Heart right ventricle (tissue), 16 donors: ENCODE measurements at places on chromosomes 16 and 17. TPM values are rescaled to one million over a fixed set of nuclear protein-coding genes. Genes with fewer than 3 reads are reported as not detected.

CRYBA1 gene
- total RNA-seq: not detected

KRTAP4-3 gene
- total RNA-seq: not detected

CDH15 gene
- not detected for total RNA-seq

PIPOX gene
- total RNA-seq: 1.2 TPM

ABI3 gene
- 9.2 TPM for total RNA-seq

KIF1C gene
- total RNA-seq: 645 TPM

DNA sequence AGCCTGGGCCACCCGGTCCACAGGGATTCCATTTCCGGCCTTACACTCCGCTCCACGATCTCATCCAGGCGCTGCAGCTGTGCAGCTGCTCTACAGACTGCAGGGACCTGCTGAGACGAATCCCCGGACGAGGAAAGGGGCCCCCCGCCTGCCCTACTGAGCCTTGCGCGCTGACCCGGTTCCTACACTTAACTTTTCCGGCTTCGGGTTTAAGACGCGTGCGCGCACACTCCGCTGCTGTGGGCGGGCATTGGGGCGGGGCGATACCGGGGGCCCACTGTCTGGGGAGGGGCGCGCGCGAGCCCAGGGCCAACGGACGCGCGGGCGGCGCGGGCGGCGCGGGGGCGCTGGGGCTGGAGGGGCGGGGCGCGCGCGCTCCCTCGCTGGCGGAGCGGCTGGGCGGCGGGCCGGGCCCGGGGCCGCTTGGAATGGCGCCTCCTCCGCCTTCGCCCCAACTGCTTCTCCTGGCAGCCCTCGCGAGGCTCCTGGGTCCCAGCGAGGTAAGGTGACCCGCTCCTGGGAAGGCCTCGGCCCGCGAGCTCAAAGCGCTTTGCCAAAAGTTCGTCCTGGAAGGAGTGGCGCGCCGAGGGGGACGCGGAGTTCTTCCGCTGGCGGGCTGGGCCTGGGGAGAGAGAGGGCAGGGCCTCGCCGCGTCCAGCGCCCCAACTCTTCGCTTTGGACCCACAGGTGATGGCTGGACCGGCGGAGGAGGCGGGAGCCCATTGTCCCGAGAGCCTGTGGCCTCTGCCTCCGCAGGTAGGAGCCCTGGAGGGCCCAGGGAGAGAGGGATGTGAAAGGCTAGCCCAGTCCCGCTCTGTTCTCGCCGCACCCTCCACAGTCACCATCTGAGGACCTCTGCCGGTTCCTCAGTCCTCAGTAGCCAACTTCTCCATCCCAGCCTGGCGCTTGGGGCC, at the start of gene TP53I13:
TP53I13 (plus strand) TSS at position 371 of the 914 bp plus-strand sequence; CDS start at position 429, 58 bp downstream.
- H3K27me3 ChIP-seq: no peaks in the 10 kb centered on the region
- peak within 1 kb of the TSS; percentile 84 for H3K4me3 ChIP-seq
- peaks cover 15% of the 10 kb centered on the region for H3K36me3 ChIP-seq
- peak; percentile 87 for DNase-seq
- H3K27ac ChIP-seq: peak within 1 kb of the TSS; percentile 92

DNA sequence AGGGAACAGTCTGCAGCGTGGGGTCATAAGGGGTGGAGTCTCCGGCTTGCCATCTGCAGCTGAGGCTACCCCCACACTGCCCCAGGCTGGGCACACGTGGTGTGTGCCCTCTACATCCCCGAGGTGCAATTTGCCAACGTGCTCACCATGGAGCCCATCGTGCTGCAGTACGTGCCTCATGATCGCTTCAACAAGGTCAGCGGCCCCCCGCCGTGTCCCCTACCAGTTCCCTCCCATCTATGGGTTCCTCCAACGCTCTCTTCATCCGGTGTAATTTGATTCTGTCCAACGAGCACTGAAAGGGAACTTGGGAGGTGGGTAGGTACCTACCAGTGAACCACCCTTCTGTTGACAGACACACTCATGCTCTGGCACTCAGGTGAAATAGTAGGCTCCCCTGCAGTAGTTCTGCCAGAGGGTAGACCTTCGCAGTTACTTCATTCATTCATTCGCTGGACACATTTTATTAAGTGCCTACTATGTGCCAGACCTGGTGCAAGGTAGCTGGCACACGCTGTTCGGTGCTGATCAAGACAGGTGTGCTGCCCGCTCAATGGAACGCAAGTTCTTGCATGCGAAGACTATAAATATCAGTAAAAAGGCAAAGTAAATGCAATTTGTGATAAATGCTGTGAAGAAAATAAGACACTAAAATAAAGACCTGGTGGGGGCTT, 2.7 kb downstream of the MLLT6 start:
- H3K27ac ChIP-seq: no peak overlapping the region
- peaks cover 25% of the 10 kb centered on the region for H3K4me1 ChIP-seq
- DNase-seq: no peak
- H3K27me3 ChIP-seq: no peaks in the 10 kb centered on the region
- no peak overlapping the region for H3K4me3 ChIP-seq

- no peak overlapping the region for H3K4me3 ChIP-seq
- H3K27me3 ChIP-seq: no peaks in the 10 kb centered on the region
- H3K4me1 ChIP-seq: no peaks in the 10 kb centered on the region
- H3K36me3 ChIP-seq: no peaks in the 10 kb centered on the region
- DNase-seq: no peak
- H3K27ac ChIP-seq: no peak overlapping the region
These were observed 373.7 kb upstream of the SALL1 start for GRCh38 chr16:51524555-51525373.

GRCh38 chr17:60901806-60902205, 224.2 kb downstream of the BCAS3 start:
- no peak for DNase-seq
- H3K27me3 ChIP-seq: no peaks in the 10 kb centered on the region
- no peaks in the 10 kb centered on the region for H3K4me1 ChIP-seq
- H3K27ac ChIP-seq: no peak overlapping the region

GRCh38 chr16:50296807-50297206, 30.5 kb downstream of the ADCY7 start:
- no peak overlapping the region for H3K4me3 ChIP-seq
- H3K36me3 ChIP-seq: no peaks in the 10 kb centered on the region
- no peaks in the 10 kb centered on the region for H3K27me3 ChIP-seq
- no peak for DNase-seq

DNA sequence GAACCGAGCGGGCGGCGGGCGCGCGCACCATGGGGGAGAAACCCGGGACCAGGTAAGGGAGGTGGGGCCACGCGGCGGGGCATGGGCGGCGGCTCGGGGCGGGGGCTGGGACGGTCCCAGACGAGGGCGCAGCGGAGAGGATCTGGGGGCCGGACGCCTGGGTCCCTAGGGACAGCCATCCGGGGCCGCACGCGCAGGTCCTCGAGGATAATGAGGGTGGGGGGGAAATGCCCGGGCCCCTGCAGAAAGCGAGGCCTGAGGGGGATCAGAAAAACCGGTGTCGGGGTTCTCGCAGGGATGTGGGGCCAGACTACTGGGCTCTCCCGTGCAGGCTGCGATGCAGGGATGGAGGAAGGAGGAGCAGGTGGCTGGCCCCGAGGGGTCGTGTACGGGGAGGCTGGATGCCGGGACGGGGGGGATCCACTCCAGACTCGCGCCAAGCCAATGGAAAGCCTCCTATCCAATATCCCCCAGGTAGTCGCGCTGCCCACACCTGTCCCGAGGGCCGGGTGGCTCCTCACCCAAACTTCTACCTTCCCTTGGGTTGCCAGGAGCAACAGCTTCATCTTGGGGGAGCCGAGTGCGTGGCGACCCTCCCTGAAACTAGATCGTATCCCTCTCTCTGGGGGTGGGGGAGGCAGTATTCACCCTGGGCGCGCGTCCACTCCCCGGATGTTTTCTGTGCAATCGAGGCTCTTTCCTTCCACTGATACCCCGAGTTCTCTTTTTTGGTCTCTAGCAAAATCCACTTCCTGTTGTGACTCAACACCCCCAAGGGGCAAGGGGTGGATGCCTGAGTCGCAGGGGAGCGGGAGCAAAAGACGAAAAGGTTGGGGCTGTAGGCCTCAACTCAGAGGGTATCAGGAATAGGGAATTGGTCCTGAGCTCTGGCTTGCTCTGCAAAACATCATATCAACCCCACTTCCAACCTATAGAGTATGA, 532 bp downstream of the ARRB2 start:
- H3K4me1 ChIP-seq: peaks cover 11% of the 10 kb centered on the region
- no peaks in the 10 kb centered on the region for H3K27me3 ChIP-seq
- no peaks in the 10 kb centered on the region for H3K36me3 ChIP-seq
- peak overlapping the region; percentile 77 for H3K4me3 ChIP-seq

DNA sequence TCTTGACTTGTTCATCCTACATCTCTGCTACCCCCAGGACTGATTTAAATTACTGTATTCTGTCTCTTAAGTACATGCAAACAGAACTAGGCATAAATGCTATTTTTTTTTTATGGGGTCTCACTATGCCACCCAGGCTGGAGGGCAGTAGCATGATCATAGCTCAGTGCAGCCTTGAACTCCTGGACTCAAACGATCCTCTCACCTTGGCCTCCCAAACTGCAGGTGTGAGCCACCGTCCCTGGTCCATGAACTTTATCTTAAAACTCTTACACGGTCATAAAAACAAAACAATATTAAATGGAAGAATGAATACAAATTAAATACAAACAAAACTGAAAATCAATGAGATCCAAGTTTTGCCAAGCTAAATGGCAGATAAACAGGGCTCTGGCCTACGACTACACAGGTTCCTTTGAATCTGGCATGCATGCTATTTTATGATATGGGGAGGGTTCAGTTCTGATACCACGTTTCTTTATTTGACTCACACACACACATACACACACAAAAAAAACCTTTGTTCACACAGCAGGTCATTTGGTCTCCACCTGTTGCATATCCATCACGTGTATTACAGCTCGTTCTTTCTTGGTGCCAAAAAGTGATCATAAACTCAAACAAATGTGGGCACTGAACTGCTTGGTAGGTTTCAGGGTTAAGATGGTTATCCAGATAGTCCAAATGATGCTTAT, 1.1 kb upstream of the PKD1L3 start:
- H3K27ac ChIP-seq: no peak overlapping the region
- H3K4me3 ChIP-seq: no peak overlapping the region
- DNase-seq: no peak
- no peaks in the 10 kb centered on the region for H3K36me3 ChIP-seq
- H3K4me1 ChIP-seq: no peaks in the 10 kb centered on the region
- H3K27me3 ChIP-seq: peaks cover 4% of the 10 kb centered on the region

DNA sequence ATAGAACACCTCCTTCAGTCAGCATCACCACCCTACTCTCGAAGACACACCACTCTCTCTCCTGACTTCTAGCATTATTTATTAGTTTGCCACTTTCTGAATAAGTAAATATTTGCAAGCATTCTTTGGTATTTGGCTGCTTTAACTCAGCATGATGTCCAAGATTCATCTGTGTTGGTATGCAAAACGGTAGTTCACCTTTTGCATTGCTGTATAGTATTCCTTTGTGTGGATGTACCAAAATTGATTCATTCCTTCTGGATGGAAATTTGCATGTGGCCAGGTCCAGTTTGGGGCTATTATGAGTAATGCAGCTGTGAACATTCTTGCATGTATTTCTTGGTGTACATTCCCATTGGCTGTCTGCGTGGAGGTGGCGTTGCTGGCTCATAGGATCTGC, 32.9 kb downstream of the KNOP1 start:
- H3K36me3 ChIP-seq: peaks cover 68% of the 10 kb centered on the region
- H3K27me3 ChIP-seq: no peaks in the 10 kb centered on the region
- H3K4me1 ChIP-seq: no peaks in the 10 kb centered on the region
- H3K4me3 ChIP-seq: no peak overlapping the region

- H3K4me3 ChIP-seq: no peak overlapping the region
- H3K4me1 ChIP-seq: peaks cover 4% of the 10 kb centered on the region
- peak; percentile 44 for DNase-seq
- no peaks in the 10 kb centered on the region for H3K36me3 ChIP-seq
These were observed 27.2 kb upstream of the BEAN1 start for GRCh38 chr16:66399930-66400329.

DNA sequence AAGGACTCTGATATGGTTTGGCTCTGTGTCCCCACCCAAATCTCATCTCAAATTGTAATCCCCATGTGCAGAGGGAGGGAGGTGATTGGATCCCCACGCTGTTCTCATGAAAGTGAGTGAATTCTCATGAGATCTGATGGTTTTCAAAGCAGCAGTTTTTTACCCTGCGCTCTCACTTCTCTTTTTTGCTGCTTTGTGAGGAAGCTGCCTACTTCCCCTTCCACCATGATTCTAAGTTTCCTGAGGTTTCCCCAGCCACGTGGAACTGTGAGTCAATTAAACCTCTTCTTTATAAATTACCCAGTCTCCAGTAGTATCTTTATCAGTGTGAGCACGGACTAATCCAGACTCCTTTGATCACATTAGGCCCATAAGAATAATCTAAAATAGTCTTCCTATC, 719.7 kb upstream of the CDH8 start:
- DNase-seq: no peak
- no peaks in the 10 kb centered on the region for H3K36me3 ChIP-seq

DNA sequence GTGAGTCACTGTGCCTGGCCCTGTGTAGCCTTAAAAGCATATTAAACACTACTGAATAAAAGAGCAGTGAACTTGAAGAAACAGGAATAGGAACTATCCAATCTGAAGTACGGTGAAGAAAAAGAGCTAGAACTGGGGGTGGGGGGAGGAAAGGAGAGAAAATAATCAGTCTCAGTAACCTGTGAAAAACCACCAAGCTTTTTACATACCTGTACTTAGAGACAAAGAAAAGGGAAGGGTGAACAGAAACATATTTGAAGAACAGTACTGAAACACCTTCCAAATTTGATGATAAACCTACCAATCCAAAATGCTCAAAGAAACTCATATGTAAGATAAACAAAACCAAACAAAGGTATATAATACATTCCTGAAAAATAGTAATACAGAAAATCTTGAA, 77.5 kb downstream of the USP32 start:
- H3K36me3 ChIP-seq: no peaks in the 10 kb centered on the region
- peaks cover 3% of the 10 kb centered on the region for H3K4me1 ChIP-seq
- H3K27me3 ChIP-seq: no peaks in the 10 kb centered on the region
- no peak overlapping the region for H3K27ac ChIP-seq
- no peak overlapping the region for H3K4me3 ChIP-seq

DNA sequence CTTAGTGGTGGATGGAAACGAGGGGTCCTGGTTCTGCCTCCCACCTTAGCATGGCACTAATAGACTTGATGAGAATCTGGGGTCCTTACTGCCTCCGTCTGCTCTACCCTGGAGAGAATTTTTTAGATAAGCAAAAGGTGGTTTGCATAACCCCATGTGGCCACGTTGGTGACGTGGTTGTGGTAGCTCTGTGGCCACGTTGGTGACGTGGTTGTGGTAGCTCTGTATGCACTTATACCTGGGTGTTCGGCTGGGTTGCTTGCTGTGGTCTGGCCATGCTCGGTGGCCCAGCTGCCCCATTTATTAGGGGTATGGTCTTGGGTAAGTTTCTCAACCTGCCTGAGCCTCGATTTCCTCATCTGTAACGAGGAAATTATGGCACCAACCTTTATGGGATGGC, 13.0 kb downstream of the SPIRE2 start:
- H3K27me3 ChIP-seq: no peaks in the 10 kb centered on the region
- H3K27ac ChIP-seq: no peak overlapping the region
- DNase-seq: no peak
- no peaks in the 10 kb centered on the region for H3K4me1 ChIP-seq

GRCh38 chr16:59047114-59047513, 313.0 kb upstream of the GOT2 start:
- DNase-seq: no peak
- peaks cover 6% of the 10 kb centered on the region for H3K4me1 ChIP-seq
- H3K27me3 ChIP-seq: no peaks in the 10 kb centered on the region
- H3K27ac ChIP-seq: no peak overlapping the region
- no peak overlapping the region for H3K4me3 ChIP-seq
- no peaks in the 10 kb centered on the region for H3K36me3 ChIP-seq
